ENCODE measurements at places on chromosomes 4 and X.

DNA sequence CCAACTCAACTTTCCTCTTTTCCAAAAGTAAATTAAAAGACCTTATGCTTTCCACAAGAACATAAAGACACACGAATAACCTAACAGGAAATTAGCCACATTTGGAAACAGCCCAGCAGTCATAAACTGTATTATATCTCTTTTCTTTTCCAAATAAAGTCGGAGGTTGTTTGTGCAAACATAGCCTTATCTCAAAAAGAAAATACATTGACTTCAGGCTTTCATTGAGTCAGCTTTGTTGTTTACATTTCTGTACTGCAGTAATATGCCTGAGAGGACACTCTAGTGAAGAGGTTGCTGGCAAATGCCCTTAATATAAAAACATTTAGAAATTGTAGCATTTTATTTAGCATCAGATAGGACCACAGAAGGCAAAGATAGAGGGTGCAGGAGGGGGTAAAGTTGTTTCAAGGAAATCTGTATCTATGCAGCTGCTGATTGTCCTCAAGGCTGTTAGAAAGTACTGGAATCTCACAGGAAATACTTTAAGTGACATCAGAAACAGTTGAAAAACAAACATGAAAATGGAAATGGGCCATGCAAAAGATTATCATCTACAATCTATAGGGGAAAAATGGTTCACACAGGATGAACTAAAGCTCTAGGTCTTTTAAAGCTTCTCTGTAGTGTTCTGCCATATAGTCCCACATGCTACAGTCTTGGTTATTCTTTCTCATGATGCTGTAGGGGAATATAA is 14.5 kb downstream of the LNX1 start:
- peak; percentile 95 for DNase-seq

- no peak for DNase-seq
These were observed 224.9 kb upstream of the PCDH7 start for GRCh38 chr4:30495251-30495650.

DNA sequence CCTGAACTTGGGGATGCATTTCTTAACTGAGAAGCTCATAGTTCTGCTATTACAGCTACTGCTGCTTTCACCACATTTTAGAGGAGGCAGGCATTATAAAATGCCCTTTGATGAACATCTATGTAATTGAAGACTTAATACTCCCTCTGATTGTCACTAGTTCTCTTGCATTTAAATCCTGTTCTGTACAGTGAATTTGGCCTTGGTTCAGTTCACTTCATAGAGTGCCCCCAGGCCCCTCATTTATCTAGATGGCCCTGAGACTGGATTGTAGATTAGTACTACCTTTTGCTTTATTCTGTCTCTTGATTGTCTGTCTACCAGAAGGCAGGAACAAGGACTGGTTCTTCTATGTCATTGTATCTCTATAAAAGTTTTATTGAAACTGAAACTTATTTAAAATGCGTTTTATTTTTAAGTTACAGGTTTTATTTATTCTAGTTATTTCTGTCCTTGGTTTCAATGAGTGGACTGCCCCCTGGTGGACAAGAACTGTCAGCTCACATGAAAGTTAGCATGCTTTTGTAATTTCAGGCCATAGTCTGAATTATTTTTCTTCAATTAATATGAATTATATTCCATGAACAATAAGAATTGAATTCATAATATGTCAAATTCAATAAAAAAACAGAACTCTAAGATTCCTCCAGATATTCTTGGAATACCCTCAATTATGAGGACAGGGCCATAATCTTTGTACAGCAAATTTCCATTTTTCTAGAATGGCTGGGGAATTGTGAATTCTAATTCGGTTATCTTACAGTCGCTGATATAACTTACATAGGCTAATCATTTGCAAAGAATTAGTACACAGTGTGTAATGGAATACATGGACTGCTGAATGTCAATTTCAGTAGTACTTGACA is 47.2 kb upstream of the TMEM33 start:
- DNase-seq = peak; percentile 26

GRCh38 chr4:152430507-152430906 is 105.4 kb downstream of the FBXW7 start:
- DNase-seq = no peak

GRCh38 chr4:111919639-111920038 is 225.6 kb upstream of the FAM241A start:
- DNase-seq = no peak

DNA sequence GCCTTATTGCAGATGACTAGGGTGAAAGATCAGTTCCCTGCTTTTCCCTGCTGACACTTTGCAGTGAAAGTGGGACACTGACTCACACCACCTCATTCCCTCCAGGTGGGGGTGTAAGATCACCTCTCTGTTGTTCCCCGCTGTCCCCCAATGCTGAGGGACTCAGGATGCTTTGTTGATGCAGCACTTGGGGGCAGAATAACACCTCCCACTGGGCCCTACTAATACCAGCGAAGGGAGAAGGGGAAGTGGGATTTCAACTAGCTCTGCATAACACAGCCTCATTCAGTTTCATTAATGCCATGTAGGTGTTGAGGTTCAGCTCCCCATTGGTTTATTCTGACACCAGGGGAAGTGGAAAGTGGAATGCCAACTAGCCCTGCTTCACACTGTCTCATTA is 43.6 kb upstream of the IL1RAPL2 start:
- DNase-seq = no peak

DNA sequence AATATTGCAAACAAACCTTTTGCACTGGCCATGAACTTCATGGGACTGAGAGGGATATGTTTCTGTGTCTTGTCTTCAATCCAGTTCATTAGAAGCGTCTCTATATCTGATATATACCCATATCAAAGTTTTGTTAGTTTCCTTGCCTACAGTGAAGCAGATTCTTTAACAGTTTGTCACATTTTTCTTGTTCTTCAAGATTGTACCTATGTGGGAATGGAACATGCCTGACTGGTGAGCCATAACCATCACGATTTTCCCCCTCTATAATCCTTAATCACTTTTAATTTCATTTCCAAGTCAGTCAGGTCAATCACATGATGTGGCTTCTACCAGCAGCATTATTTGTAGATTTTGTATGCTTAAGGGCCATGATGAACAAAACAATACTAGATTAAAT is 197.1 kb upstream of the PDE5A start:
- DNase-seq = no peak

DNA sequence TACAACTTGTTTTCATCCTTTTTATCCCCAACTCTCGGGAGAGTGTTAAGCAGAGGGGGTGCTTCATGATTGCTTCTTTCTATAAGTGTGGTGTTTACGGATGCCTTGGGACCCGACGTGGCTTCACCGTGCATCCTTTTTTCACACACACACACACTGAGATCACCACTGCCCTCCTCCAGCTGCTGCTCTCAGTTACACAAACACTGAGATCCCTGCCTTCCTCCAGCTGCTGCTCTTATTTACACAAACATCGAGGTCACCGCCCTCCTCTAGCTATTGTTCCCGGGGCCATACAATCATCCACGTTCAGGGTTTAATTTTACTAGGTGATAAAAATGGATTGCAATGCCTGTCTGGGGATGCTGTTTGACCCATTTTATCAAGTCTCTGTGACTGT is 155.4 kb upstream of the FAM9B start:
- DNase-seq = no peak

- no peak for DNase-seq
These were observed at the start of gene G6PD for GRCh38 chrX:154546354-154547244. Gene G6PD, minus strand, starts transcription at chrX:154546846. Its CDS starts 691 bp downstream, at chrX:154546155.

DNA sequence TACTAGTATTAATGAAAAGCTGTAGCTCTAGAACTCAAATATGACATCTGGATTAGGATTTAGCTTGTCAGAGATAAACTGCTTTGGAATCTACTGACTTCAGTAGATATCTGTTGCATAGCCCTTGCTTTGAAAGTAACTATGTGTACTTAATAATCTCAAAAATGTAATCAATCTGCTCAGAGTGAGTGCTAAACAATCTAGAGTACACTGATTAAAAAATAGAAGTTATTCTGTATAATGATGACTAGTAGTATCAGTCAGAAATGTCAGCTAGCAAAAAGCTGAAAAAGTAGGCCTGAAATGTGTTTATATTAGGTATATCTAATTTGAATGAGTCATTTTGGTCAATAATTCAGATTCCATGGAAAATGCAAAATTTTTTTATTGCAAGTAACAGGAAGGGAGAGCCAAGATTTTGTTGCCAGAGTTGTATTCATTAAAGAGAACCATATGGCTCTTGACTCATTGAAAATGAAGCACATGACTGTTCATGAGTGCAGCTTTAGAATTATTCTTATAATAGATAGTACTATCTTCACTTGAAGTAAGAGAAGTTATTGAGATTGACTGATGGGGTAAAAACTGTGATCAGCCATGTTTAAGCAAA is 20.0 kb downstream of the CLCN3 start:
- no peak for DNase-seq

- DNase-seq = peak; percentile 50
These were observed 49.7 kb downstream of the RASL11B start for GRCh38 chr4:52911684-52912294.

DNA sequence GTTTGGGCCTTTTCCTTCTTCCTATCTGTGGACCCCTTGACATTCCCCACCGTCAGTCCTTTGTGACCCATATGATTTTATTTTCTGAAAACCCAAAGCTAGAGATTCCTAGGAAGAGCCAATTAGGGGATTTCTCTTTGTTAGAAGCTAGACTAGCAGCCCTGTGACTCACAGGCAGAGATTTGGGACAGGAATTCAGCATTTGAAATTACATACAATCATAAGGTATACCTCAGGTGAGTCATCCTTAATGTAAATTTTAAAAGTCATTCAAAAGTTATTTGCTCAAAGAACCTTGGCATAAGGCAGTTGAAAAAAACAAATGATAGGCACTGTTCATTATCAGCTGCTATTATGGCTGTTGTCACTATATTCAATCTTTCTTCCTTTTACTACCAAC is 40.6 kb downstream of the USP26 start:
- DNase-seq = no peak

- no peak for DNase-seq
These were observed 50.6 kb upstream of the SRPX start for GRCh38 chrX:38271154-38271716.

DNA sequence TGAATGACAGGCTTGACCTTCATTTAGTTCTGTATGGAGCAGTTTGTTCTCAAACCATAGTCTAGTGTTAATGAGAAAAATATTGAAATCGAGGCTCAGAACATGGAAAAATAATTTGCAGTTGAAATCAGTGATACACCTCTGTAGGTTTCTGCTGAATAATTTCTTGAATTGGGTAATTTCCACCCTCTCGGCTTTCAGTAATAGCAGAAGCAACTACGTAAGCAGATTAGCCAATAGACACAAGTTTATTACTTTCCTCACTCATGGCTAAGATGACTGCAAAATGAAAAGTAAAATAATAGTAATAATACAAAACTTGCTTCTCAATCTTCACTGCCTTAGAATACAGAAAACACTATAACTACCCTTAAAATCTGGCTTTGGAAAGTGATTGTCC is 46.0 kb downstream of the USP38 start:
- no peak for DNase-seq

DNA sequence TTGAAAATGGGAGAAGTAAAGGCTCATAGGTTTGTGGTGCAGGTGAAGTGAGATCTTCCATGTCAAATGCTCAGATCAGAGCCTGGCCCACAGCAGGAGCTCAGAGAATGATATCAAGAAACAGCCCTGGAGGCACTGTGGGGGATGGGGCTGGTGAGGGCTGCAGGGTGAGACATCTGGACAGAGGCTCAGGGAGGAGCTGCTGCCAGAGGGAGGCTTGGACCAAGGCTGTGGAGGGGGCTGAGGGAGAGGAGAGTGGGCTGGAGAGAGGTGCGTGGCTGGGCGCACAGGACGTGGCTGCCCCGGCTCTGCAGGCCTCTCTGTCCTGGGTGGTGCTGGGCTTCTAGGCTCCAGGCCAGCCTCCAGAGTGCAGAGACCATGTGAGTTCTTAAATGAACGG is 5.6 kb downstream of the SORCS2 start:
- DNase-seq = no peak

GRCh38 chr4:183515411-183515810 is 10.6 kb downstream of the ING2 start:
- DNase-seq = no peak

DNA sequence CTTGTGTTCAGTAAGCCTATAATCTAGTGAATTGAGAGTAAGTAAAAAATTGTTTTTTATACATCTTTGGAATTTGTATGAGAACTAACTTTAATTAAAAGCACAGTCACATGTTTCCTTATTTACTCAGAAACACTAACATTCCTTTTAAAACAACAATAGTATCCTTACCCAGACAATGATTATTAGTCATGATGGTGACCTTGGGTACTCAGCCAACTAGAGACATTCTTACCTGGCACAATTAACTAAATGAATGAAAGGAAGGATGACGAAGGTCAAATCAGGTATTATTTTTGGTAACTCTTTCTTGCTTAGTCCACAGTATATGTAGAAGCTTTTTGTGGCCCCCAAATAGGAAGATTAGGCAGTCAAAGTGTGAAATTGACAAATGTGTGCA is 901.0 kb downstream of the FAT4 start:
- DNase-seq = no peak

DNA sequence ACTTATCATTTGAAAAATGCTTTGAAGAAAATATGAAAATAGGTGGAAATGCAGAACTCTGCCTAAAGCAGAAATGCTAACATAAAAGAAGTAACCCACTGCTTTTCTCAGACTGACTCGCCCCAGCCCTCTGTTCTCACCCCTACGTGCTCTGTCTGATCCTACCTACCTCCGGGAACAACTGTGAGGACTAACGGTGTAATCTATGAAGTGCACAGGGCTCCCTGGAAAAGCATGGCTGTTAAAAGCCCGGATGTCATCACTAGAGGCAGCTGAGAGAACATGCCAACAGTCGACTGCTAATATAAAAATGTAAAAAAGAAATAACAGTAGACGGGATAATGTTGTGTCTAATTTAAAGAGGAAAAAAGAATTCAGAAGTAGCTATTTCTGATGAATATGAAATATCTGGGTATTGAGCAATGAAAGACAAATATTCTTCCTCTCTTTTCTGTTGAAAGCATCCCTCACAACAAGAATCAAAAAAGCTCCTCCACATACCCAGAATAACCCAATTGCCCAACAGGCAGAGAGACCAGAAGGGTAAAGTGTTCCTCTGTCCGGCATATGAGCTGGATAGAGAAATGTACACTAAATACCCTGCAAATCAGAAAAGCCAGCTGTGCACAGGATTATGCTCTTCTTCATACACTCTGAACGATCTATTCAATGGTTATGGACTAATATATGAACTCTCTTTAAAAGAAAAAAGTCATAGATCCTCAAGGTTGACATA is 130.7 kb downstream of the TSPAN5 start:
- no peak for DNase-seq

DNA sequence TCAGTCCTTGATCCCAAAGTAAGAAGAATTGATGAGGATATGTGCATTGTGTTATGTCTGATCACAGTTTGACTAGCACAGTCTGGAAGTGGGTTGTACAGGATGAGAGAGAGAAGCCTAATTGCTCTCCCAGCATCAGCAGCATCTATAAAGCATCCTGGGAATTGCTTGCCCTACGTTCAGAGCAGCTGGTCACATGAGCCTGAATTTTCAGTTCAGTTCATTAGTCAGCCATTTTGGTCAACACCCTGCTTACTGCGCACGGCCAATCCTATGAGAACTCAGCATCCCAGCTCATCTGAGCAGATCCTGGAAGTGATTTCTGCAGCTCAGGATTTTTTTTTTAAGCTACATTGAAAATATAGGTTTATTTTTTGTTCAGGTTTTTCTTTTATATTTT is at the start of gene RUFY3:
TSS of gene RUFY3 (plus strand) at position 218 of the 400 bp plus-strand sequence. CDS start 610 bp downstream, outside the sequence.
- no peak for DNase-seq

- no peak for DNase-seq
These were observed 75.8 kb downstream of the RPS3A start for GRCh38 chr4:151175233-151175632.

- no peak for DNase-seq
These were observed 165.5 kb downstream of the DMD start for GRCh38 chrX:33045882-33046281.

Measured in LNCaP clone FGC (cell line).